ENCODE measurements at places on chromosomes 11 and 22.

DNA sequence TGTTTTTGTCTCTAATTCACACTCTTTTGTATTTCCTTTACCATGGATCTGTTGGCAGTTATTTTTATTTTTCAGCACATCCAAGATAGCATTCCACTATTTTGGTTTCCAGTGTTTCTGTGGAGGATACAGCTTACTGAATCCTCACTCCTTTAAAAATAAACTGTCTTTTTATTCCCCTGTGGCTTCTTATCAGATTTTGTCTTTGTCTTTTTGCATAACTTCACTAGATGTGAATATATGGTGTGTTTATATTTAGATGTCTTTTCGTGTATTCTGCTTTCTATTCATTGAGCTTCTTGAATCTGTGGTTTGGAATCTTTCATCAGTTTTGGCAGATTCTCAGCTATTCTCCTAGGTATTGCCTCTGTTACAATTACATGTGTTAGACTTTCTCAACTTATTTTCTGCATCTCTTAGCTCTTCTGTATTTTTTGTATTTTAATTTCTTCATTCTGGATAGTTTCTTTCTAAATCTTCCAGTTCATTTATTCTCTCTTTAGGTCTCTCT lies 7.4 kb upstream of the ATXN10 start:
- DNase-seq: no peak

- DNase-seq: no peak
These were observed 760 bp downstream of the ZNRF3 start for GRCh38 chr22:28883917-28884746.

GRCh38 chr11:61763930-61764605 lies 11.6 kb downstream of the MYRF start:
- DNase-seq: no peak

DNA sequence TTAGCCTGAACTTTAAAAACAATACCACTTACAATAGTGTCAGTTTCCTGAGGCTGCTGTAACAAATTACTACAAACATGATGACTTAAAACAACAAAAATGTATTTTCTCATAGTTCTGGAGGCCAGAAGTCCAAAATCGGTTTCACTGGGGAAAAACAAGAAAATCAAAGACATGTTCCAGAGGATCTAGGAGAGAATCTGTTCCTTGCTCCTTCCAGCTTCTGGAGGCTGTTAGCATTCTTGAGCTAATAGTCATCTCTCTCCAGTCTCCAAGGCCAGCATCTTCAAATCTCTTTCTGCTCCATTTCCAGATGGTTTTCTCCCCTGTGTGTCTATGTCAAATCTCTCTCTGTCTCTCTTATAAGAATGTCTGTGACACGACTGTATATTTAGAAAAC lies 67.6 kb upstream of the TEAD1 start:
- no peak for DNase-seq

- no peak for DNase-seq
These were observed 2.8 kb downstream of the ARSA start for GRCh38 chr22:50625131-50625567.

DNA sequence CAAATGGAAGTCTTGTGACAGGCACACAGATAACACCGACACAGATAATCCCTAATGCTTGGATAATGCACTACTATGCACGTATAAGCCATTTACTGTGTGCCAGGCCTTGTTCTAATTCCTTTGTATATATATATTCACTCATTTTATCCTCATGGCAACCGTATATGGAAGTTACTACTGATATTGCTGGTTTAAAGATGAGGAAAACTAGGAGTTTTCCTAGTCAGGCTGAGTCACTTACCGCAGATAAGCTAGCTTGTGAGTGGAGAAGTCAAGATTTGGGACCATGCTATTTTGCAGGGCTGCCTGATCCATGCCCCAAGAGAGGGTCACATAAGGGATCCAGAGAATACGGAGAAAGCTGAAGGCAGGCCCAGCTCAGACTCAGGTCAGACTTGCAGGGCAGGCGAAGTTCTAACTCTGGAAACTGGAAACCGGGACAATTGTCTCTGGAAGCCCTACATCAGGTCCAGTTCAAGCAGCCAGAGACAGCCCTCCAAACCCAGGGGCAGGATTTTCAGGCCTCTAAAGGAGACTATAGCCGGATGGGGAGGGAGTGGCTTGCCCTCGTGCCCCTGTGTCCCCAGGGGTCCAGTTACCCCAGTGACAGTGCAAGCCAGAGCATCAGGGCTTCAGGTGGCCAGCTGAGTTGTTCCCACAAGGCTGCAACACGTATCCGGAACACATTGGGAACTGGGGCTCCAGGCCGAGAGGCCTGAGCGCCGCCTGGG lies 534.8 kb downstream of the INSC start:
- no peak for DNase-seq

All from stimulated activated CD8-positive, alpha-beta memory T cell treated with anti-CD3 and anti-CD28 coated beads, Interleukin-15, amount 100 ng/mL, for 24 hours (primary cell).